ENCODE measurements at places on chromosomes 2 and 18.

- DNase-seq = no peak
Observed at GRCh38 chr2:179252423-179252822, 12.2 kb downstream of the SESTD1 start.

- DNase-seq = no peak
Observed at GRCh38 chr2:183283209-183283608, 159.0 kb downstream of the NUP35 start.

GRCh38 chr2:208186465-208186864, 3.4 kb downstream of the C2orf80 start:
- no peak for DNase-seq

- no peak for DNase-seq
Observed at GRCh38 chr2:101843048-101843447, 145.5 kb downstream of the MAP4K4 start.

DNA sequence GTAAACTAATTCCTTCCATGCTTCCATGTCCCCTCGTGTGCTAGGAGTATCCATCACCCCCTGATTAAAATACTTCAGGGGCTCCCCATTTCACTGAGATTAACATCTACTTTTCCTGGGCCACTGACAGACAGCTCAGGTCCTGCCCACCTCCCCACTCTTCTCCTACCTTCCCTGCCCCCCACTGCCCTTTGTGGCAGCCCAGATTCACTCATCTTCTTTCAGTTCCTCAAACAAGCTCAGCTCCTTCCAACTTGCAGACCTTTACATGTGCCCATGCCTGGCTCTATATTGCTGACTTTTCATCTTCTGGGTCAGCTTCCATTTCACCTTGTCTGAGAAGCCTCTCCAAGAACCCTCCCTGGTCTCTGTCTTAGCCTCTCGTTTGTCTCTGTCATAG, 12.0 kb downstream of the RUFY4 start:
- no peak for DNase-seq
